ENCODE measurements at places on chromosomes 5 and 9. TPM values are rescaled to one million over a fixed set of nuclear protein-coding genes. Genes with fewer than 3 reads are reported as not detected.

- DNase-seq = no peak
Observed at GRCh38 chr9:11697126-11697525, 996.1 kb upstream of the TYRP1 start.

- no peak for DNase-seq
Observed at GRCh38 chr9:101418518-101419430, 16.8 kb downstream of the ALDOB start.

GRCh38 chr9:35414889-35415288 lies 75.0 kb upstream of the RUSC2 start:
- DNase-seq = no peak

- DNase-seq = no peak
Observed at GRCh38 chr5:92641031-92641962, 939.7 kb downstream of the NR2F1-AS1 start.

DNA sequence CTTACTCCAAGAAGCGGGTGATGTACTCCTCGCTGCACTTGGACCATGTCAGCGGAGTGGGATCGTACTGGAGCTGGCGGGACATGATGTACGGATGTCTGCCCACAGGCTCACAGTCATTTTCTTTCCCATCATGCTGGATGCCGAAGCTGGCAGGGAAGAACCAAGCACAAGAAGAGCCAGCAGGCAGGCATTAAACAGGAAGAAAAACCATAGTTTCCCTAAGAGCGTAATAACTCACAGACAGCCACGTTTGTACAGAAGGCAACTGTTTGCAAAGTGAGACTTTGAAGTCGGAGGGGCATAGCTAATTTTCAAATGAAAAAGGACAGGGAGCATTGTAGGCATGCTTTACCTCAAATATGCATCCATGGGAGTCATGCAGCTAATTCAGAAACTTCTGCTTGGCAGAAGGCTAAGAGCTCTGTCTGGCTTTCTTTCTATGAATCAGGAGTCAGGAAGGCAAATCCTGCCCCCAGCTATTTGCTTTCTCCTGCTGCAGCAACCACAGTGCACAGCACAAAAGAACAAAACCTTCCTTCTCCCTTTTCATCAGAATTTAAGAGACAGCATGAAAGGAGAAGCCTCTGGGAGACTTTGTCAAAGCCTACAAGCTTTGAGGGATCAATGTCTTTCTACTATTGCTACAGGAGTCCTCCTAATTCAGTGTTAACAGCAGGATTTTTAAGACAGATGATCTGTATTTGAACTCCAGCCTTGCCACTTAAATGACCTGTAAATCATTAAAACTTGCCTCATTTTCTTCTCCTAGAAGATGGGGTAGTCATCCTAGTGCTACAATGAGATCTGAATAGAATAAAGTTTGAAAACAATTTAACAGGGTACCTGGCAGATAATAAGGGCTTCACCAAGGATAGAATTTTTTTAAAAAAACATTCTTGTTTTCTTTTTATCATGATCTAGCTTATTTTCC lies 209.1 kb downstream of the TARS1 start:
- DNase-seq = no peak

DNA sequence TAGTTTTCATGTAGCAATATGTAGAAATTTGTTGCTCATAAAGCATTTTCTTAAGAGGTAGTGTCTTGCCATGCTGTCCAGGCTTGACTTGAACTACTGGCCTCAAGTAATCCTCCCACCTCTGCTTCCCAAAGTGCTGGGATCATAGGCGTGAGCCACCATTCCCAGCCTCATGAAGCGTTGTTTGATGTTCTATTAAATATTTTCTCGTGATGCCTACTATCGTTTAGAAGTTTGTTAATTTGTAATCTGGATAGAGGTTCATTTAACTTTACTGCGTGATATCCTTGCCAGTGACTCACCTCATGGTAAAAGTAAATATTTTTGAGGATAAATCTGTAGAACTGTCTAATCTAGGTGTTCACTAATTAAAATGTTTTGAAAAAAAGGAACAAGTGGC lies 82.6 kb downstream of the VCAN start:
- DNase-seq = no peak

- DNase-seq = no peak
Observed at GRCh38 chr9:88501086-88501485, 33.9 kb upstream of the NXNL2 start.

DNA sequence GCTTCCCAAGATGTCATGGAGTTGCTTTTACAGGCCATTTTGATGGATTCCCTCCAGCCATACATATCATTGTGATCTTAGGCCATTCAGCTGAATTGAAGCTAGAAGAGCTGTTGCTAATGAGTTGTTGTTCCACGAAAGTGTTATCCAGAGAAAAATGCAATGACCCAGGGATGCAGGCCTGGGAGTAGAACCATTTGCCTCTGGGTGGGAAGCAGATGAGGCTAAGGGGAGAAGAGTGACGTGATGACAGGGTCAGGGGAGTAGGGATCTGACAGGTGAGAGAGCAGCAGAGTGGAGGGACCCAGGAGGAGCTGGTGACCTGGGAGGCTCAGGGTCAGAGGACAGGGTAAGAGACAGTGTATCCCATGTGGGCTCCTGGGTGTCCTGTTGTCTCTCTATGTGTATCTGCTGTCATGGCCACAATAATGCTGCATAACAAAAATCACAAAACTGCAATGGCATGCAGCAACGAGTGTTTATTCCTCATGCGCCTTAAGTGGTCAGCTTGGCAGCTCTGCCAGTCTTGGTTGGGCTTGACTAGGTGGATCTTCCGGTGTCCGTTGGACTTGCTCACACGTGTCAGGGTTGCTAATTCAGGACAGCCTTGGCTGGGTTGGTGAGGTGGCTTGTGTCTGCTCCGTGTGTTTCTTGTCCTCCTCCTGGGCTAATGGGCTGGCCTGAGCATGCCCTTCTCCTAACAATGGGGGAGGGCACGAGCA lies 90.6 kb downstream of the LIFR start:
- DNase-seq = no peak

GRCh38 chr9:95102001-95102433 lies 215.5 kb downstream of the FANCC start:
- DNase-seq = no peak

DNA sequence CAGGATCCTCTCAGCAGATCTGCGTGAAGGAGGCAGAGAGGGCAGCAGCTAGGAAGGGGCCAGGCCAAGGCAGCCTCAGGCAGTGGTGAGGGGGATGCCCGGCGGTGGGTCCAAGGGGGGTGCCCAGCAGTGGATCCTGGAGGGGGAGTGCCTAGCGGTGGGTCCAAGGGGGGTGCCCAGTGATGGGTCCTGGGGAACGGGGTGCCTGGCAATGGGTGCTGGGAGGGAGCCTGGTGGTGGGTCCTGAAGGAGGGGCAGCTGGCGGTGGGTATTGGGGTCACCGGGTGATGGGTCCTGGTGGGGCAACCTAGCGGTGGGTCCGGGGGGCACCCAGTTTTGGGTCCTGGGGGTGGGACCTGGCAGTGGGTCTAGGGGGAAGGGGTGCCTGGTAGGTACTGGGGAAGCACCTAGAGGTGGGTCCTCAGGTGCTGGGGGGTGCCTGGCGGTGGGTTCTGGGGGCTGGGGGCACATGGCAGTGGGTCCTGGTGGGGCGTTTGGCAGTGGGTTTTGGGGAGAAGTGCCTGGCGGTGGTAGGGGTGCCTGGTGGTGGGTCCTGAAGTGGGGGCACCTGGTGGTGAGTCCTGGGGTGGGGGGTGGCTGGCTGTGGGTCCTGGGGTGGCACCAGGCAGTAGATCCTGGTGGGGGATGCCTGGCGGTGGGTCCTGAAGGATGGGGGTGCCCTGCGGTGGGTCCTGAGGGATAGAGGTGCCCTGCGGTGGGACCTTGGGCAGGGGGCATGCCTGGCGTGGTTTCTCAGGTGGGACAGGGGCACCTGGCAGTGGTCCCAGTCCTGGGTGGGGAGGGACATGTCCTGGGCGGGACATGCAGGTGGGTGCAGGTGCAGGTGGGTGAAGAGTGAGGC lies 1.9 kb downstream of the LRRC14B start:
- DNase-seq = no peak

GRCh38 chr9:70561111-70561510 lies 146.7 kb upstream of the KLF9 start:
- DNase-seq = no peak

The SEMA5A gene
- total RNA-seq = 0.14 TPM

The TMOD1 gene
- 0.79 TPM for total RNA-seq

The LMX1B gene
- not detected for total RNA-seq

The QSOX2 gene
- total RNA-seq = 12.8 TPM

The CEL gene
- total RNA-seq = 1.4 TPM

The AHRR gene
- 35.7 TPM for total RNA-seq

The CDKN2B gene
- total RNA-seq = 1.4 TPM

The FCN1 gene
- total RNA-seq = 2.3 TPM

The PDE6A gene
- total RNA-seq = not detected

The HMGCR gene
- 63.9 TPM for total RNA-seq

Data from activated naive CD8-positive, alpha-beta T cell treated with anti-CD3 and anti-CD28 coated beads, Interleukin-2, amount 10 ng/mL, durations not matched to agents 7 days and 5 days (primary cell).